ENCODE measurements at places on chromosomes 3 and 15.

DNA sequence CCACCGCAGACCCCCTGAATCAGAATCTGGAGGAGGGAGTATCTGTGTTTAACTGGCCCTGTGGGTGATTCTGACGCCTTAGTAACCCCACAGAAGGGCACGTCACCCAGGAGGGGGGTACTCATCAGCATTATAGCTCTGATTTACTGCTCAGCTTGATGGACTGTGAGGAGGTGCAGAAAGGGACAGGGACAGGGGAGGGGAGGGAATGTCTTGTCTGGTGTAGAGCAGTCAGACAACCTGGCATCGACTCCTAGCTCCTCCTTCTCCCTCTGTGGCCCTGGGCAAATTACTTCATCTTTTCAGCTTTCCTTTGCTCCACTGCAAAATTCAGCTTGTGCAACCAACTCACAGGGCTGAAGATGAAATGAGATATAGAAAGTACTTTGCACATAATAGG is 42.3 kb upstream of the GLCE start:
- no peak for DNase-seq

- DNase-seq = no peak
Observed at GRCh38 chr15:45425135-45425534, 46.8 kb upstream of the GATM start.

DNA sequence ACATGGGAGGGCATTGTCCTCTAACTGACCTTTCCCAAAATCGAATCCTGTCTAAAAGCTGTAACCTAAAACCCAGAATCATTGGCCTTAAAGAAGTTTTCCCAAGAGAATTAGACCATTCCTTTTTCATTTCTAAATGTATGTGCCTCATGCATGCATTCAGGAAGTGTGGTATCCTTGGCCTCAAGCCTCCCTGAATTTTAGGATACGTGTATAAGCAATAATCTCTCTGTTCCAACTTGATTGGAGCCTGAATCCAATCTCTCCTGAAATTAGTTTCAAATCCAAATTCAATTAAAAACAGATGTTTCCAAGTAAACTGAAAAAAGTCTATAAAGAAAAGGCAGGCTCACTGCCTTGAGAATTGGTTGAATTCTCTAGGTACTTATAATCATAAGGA is 86.0 kb upstream of the VEPH1 start:
- DNase-seq = no peak

GRCh38 chr15:69706353-69707097 is 253.9 kb downstream of the RPLP1 start:
- no peak for DNase-seq

DNA sequence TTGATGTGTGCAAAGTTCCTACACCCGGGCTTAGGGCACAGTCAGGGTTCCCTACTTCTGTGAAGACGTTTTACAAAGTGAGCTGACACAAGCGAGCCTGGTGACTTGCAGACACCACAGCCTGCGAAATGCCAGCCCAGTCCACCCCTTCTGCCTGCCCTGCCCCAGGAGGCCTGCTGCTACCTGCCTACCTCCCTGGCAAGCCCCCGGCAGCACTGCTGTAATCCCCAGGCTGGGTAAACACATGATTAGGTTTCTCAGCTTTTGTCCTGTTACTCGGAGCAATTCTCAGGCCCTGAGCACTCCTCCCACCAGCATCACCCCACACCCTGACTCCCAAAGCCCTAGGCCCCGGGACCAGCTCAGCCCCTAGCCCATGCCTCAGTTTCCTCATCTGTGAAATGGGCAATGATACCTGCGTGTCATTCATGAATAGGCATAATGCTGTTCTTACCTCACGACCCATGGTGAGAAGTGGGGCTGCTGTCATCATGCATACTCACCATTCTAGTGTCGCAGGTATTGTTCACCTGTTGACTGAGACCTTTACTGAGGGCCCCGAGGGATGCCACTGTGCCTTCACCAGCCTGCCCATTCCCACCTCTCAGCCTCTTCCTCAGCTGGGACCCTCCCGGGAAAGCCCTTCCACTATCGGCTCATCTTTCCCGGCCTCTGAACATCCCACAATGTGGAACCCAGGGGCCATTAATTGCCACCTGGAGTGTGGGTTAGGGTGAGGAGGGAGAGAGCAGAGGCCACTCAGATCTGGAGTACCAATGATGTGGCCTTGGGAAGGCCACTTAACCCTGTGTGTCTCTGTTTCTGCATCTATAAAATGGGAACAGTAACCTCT is 31.5 kb upstream of the SLC6A6 start:
- DNase-seq = no peak

DNA sequence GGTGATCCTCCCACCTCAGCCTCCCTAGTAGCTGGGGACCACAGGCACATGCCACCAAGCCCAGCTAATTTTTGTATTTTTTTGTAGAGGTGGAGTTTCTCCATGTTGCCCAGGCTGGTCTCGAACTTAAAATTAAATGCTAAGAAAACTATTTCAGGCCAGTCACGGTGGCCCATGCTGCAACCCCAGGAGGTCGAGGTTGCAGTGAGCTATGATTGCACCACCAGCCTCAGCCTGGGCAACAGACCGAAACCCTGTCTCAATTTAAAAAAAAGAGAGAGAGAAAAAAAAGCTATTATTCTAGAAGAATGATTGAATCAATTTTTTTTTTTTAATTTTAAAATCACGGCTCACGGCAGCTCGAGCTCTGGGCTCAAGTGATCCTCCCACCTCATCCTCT is 4.7 kb downstream of the SLC51A start:
- no peak for DNase-seq

- no peak for DNase-seq
Observed at GRCh38 chr3:102255736-102256135, 179.1 kb upstream of the ZPLD1 start.

- no peak for DNase-seq
Observed at GRCh38 chr3:37945807-37946530, 44.6 kb upstream of the VILL start.

DNA sequence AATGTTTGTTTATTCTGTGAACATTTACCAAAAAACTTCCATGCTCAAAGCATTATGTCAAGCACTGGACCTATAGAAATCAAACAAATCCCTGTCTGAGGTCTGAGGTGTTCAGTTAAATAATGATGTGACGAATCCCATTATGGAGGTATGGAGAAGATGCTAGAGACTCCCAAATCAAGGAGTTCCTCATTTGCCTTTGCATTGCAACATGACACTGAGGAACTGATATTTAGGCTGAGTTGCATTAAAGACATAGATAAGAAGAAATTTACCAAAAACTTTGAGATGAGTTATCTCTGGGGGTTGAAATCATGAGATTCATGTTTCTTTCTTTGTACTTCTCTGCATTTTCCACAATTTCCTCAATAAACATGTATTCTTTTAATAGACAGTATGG is 16.0 kb downstream of the CD200 start:
- DNase-seq = no peak

- DNase-seq = no peak
Observed at GRCh38 chr3:167887096-167887495, 151.6 kb downstream of the SERPINI1 start.

- no peak for DNase-seq
Observed at GRCh38 chr3:170352936-170353335, 4.6 kb upstream of the SKIL start.

- DNase-seq = no peak
Observed at GRCh38 chr3:69735893-69736292, 3.4 kb upstream of the MITF start.

DNA sequence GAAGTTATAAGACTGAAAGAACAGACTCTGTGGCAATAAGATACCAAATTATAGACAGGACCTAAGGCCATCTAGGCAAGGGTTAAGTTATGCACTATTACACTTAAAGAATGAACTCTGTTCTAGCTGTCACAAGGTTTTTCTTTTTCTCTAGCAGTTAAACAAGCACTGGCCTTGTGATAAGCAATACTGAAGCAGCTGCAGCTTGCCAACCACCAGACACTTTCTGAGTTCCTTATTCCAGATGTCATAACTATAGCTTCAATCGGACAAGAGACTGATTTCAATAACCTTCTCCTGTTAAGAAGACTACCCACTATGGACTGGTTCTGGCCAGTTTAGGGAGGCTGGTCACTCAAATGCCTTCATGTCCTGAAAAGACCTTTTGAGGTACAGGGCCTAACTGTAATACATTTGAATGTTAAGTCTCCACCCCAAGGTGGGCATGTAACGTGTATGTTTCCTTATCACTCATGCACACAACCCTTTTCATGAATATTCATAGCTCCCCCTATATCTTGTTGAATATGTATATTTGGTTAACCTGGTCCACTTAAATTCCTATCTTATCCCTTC is 85.8 kb downstream of the CFAP20DC start:
- DNase-seq = no peak

GRCh38 chr3:169382309-169382708 is 281.2 kb downstream of the MECOM start:
- DNase-seq = no peak

- DNase-seq = no peak
Observed at GRCh38 chr3:194588741-194589140, 44.5 kb downstream of the TMEM44 start.

GRCh38 chr3:36615861-36616260 is 148.5 kb downstream of the DCLK3 start:
- DNase-seq = no peak

- DNase-seq = no peak
Observed at GRCh38 chr3:16916840-16917239, 32.1 kb downstream of the PLCL2 start.

GRCh38 chr3:23685541-23686258 is 120.1 kb upstream of the UBE2E1 start:
- DNase-seq = peak; percentile 38

GRCh38 chr3:113051302-113051711 is 60.5 kb downstream of the GTPBP8 start:
- DNase-seq = peak; percentile 62

DNA sequence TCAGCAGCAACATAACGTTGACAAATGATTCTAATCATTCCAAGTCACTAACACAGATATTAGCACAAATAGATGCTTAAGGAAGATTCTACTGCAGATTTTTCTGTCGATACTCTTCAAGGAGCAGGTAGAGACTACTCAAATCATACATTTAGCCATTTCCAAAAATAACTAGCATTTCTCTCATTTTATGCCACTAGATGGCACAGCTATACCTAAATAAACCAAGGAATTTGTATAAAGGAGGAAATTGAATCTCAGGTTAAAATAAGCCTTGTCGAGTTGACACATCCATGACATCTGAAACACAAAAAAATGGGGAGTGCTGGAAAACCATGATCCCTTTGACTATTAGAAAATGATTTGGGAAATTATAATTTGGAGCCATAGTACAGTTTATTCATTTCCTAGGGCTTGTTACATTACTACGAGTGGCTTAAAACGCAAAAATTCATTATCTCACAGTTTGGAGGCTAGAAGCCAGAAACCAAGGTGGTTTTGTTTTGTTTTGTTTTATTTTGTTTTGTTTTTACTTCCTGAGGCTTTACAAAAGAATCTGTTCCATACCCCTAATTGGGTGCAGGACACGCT is 59.5 kb upstream of the STRIT1 start:
- no peak for DNase-seq

All from K562 (cell line).